Sciatic nerve (tissue), 2 donors: ENCODE measurements at places on chromosomes 16 and 17.

DNA sequence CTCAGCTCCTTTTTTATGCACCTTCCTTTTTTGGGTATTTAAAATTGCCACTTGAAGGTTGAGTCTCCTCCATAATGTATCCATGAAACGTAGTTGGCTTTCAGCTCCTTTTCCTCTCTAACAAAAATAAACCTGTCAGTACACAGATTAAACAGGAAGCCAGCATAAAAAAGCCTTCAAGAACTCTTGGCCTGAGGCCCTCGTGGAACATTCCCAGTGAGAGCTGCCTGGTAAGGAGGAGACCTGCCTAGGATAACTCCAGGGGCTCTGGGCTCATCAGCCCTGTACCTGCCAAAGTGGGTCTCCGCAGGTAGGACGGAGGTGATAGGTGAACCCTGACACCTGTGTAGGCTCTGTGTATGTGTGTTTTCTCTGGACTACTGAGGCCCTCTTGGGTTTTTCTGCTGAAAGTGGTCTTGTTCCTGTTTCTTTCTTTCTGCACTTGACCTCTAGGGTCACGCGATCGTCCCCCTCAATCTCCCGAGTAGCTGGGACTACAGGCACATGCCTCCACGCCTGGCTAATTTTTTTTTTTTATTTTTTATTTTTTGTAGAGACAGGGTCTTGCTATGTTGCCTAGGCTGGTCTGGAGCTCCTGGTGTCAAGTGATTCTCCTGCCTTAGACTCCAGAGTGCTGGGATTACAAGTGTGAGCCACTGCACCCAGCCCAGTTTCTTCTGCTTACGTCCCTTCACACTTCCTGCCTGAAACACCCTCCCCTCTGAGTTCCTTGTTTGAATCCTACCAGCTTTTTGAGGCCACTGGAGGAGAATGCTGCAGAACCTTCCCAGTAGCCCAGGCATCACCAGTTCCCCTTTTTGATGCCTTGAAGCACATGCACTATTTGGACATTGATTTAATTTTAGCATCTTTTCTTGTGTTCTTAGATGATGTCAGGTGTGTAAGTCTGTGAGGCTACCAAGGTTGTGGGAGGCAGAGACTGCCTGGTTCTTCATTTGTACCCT is 9.8 kb downstream of the PGS1 start:
- DNase-seq: no peak

DNA sequence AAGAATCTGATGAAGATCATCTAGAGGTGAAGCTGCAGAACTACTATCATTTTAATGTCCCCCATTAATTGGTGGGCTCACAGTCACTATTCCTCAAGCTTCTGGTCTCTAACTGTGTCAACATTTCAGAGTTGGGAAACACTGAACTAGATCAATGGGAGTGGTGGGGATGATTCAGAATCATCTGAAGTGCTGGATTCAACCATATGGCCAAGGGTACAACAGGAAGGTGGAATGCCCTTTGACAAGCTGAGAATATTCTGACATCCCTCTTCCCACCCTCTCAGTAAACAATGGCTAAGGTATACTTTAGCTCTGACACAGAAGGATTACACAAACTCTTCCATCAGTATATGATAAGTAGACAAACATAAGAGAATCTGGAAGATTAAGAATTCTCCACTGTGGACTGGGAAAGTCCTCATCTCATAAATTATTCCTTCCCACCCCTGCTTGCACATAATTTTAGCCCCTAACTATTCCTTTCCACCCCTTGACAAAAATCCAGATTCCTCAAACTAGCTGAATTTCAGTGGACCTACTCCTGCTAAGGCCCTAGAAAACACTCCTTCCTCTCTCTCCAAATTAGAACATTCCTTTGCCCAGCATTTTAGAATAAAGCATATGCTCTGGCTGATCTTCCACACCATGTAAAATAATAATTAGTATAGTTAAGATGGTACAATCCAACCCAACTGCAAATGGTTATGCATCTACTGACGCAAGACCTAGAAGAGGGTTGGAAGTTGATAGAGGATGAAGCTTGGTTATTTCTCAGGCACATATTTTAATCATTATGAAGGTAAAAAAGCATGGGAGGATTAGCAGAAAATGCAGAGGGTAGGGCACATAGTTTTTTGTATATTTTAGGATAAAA is 16.3 kb upstream of the RFFL start:
- DNase-seq: no peak

GRCh38 chr16:46496701-46497100 is 124.5 kb downstream of the SHCBP1 start:
- DNase-seq: no peak

- no peak for DNase-seq
These were observed 13.4 kb upstream of the CD300A start for GRCh38 chr17:74452841-74453661.

- no peak for DNase-seq
These were observed 35.0 kb downstream of the ZCCHC14 start for GRCh38 chr16:87457709-87458423.

DNA sequence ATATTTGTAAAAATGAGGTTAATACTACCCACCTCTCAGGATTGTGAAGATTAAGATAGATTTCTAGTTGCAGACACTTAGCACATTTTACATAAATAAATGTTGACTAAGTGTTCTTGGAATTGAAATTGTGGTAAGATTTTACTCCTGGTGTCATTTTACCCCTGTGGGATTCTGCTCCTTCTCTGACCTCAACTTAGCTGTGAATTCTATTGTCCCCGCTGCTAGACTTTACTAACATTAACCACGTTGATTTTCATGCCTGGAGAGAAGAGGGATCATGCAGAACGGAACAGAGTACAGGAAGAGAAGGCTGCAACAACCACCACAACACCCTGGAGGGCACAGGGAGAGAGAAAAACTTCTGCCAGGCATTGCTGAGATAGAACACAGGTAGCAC is 2.1 kb upstream of the TOM1L1 start:
- DNase-seq: no peak

DNA sequence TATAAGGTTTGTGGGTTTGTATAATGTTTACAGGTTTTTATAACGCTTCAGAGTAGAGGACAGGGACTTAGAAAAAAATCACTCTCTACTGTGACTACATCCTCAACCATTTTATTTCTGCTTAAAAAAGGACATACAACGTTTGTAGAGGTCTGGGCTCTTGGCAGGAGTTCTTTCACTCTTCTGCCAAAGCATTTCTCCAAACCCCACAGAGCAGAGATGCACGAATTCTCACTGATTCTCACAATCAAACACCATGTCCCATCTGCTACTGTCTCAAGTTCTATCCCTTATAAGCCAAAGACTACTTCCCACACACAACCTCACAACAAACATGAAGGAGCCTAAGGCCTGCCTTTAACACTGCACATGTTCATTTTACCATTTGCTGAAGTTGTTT is 7.0 kb upstream of the ANKFY1 start:
- no peak for DNase-seq

DNA sequence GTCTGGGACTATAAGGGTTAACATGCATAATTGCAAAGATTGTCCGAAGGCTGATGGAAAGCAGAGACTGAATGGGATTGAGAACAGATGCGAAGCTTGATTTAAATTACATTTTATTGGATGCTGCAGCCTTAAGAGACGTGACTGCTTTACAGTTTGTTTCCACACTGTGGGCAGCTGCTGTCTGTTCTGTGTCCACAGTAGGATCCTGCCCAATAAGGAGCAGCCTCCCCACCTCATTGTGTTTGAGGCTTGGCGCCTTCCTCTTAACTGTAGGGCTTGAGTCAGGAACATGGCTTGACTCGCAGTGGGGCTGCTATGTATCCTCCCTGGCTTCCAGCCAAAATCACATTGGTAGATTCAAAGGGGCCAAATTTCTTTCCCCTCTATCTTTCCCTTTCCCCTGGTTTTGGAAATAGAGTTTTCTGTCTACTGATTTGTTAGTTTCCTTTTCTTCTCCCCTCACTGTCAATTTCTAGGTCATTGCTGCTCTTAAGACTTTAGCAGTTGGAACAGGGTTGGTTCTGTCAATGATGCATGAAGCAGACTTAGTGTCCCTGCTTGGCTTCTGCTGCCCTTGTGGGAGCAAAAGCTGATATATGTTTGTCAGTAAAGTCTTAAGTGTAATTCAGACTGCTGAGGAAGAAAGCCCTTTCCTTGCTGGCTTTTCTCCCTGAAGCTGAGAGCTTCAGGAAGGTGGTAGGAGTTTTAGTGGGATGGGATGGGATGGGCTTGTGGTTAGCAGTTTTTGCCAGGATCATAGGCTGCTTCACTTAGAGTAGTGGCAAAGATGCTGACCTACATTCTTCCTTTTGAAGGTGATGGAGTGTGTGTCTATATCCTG is 5.0 kb upstream of the RARA start:
- no peak for DNase-seq

- peak; percentile 57 for DNase-seq
These were observed 91.3 kb upstream of the ZNF750 start for GRCh38 chr17:82930924-82931698.

- no peak for DNase-seq
These were observed 168.0 kb upstream of the IRX3 start for GRCh38 chr16:54454616-54455015.

DNA sequence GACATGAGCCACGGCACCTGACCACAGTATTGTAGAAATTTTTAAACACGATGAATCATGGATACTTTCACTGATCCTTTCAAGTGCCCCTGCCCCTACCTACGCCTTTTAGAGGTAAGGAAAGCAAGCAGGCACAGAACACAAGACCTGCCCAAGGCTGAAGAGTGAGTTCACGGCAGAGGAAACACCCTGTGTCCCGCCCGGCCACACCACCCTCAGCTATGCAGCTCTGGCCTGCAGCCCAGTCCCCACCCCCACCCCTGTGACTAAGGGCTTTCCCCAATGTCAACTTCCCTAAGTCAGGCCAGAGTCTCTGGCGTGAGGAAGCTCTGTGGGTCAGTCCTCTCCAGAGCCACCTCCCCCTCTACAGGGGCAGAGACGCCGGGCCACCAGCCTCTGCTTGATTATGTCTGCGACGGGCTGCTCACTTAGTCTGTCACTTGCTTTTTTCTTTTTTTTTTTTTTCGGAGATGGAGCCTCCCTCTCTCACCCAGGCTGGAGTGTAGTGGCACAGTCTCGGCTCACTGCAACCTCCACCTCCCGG is 8.4 kb downstream of the SLC16A5 start:
- peak; percentile 61 for DNase-seq

GRCh38 chr17:69533481-69534234 is 119.2 kb downstream of the MAP2K6 start:
- no peak for DNase-seq

DNA sequence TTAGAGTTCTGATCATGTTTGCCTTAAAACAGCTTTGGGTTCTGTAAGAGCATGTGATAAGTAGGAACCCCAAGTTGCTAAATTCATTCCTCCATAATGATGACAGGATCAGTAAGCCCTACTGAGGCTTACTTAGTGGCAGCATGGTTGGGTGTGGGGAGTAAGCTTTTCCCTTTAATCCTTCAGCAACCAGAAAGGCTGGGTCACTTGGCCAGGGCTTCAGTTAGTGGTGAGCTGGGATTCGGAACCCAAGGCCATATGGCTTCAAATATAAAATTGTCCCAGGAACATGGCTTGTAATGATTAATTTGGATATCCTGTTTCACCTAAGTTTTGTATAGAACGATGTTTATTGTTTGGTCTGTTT is 850 bp downstream of the GINS3 start:
- DNase-seq: no peak

- DNase-seq: no peak
These were observed 372.3 kb upstream of the SALL1 start for GRCh38 chr16:51523400-51523799.

DNA sequence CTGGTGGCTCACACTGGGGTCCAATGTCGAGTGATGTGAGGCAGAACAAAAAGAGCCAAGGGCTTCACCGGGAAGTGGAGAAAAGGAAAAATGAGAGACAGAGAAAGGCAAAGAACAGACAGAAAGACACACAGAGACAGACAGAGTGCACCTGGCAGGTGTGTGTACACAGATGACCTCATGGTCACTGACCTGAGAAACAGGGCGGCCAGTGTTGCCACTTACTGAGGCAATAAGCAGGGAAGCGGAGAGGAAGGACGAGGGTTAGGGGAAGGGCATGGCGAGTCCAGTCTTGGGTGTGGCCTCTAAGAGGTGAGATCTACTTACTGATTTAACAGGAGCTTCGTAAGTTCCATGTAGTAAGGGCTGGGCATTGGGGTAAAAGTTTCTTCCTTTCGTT is 7.5 kb downstream of the GINS2 start:
- DNase-seq: no peak

- no peak for DNase-seq
These were observed 1100.6 kb upstream of the RBFOX1 start for GRCh38 chr16:6232056-6232455.

GRCh38 chr17:17305281-17305801 is 2.2 kb downstream of the NT5M start:
- no peak for DNase-seq

DNA sequence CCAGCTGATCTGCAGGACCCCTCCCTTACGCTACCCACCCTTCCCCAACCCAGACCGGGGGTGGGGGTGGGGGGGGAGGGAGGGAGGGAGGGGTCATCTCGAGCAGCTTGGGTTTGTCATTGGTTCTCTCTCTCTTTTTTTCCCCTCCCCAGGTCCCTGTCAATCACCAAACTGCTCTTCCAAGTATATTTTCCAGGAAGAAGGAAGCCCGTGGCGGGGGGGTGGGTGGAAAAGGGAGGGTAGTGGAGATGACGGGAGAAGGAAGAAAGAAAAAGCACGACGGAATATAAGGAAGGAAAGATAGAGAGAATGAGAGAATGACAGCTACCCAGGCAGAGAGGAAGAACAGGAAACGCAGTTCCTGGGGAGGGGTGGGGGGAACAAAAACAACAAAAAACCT is 17.9 kb downstream of the SALL1 start:
- no peak for DNase-seq

- DNase-seq: no peak
These were observed 3.7 kb upstream of the USP32 start for GRCh38 chr17:60395508-60396065.

GRCh38 chr16:86198206-86199118 is 299.5 kb downstream of the IRF8 start:
- DNase-seq: no peak

DNA sequence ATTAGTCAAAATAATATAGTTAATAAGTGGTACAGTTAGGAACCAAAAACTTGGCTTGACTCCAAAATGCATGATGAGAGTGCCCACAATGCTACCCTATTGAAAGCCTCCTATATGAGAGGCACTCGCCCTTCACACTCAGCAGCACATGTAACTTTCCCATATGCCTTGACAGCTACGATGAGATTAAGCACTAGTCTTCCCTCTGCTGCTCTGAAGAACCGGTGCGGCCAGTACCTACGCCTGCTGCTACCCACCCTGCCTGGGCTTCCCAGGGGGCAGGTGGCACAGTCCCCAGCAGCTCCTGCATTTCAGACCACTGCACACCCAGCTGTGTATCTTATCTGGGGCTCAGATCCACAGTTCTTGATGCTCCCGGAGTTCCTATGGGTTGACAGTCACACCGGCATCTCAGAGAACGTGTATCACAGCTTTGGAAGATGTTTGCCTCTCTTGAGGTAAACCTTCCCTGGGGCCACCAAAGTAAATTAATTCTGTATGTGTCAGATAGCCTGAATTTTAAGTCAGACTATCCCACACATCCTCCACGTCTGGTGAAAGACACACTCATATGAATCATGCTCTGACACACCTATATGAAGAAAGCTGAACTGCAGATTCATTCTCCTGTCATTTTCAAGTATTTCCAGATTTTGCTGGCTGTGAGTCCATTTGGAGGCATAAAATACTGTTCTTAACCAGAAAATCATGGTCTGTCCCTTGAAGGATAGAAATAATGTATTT is 77.8 kb downstream of the MYH10 start:
- DNase-seq: no peak

- DNase-seq: no peak
These were observed 42.7 kb downstream of the GNA13 start for GRCh38 chr17:65013613-65014391.
